ENCODE measurements at places on chromosomes 3 and 15.

GRCh38 chr3:119098003-119098402 lies 48.0 kb upstream of the TEX55 start:
- DNase-seq, result no peak

GRCh38 chr3:147705651-147706051 lies 296.5 kb downstream of the ZIC1 start:
- no peak for DNase-seq

DNA sequence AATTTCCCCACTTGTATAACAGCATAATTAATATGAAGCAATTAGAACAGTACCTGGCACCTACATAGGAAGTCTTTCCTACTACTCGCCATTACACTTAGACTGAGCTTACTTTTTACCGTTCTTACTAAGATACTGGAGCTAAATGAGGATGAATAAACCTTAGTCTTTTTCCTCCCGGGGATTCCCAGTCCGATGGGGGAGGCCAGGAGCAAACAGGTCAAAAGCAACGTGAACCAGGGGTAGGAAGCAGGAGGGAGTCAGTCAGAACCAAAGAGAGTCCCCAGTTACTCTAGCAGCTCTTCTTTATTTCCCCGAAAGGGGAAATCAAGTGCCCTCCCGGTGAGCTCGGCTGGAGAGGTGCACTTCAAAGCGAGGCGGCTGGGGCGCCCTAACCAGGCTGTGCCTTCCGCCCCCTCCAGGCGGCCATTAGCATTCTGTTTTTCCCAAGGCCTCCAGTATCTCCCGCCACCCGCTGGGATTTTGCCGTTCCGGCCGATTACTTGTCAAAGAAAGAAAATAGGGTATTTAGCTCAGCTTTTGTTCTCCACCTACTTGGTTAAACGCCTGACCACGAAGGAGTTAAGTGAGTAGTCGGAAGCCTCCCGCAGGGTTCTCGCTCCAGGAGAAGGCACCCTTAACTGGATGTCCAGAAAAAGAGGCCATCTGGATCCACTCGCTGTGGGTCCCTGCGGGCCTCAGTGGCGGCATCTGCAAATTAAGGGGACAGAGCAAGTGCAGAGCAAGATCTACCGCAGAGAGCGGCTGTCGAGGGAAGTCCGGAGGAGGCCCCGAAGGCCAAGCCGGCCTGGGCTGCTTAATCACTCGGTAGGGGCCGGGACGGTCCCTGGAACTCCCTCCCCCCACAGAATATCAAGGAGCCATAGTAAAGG lies 6.3 kb upstream of the EOMES start:
- peak; percentile 39 for DNase-seq

- DNase-seq, result no peak
Measured at GRCh38 chr3:69761896-69762767, 22.9 kb downstream of the MITF start.

GRCh38 chr15:98202256-98202655 lies 241.8 kb downstream of the ARRDC4 start:
- no peak for DNase-seq

GRCh38 chr3:141878326-141878725 lies 1.9 kb downstream of the ATP1B3 start:
- no peak for DNase-seq

- DNase-seq, result no peak
Measured at GRCh38 chr3:183370391-183370790, 58.0 kb downstream of the MCF2L2 start.

GRCh38 chr15:99925661-99926461 lies 192.6 kb upstream of the LYSMD4 start:
- DNase-seq, result no peak

- DNase-seq, result no peak
Measured at GRCh38 chr15:67768313-67768977, 56.9 kb upstream of the SKOR1 start.

GRCh38 chr15:51759557-51760070 lies 8.2 kb downstream of the TMOD2 start:
- peak; percentile 24 for DNase-seq

DNA sequence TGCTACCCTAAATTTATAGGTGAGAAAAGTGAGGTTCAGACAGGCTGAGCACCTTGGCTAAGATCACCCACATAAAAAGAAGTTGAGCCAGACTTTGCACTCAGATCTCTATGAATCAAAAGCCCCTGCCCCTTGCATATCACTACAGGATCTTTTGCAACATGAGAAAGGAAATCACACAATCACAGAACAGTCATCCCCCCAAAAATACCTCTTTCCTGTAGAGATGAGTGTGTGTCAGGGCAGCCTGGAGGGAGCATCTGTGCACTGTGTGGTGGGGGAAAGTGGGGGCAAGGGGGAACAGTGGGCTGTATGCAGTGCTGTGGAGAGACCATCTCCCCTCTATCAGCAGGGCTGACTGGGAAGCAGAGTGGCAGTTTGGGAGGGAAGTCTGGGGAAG lies 46.6 kb downstream of the EPHB3 start:
- DNase-seq, result no peak

DNA sequence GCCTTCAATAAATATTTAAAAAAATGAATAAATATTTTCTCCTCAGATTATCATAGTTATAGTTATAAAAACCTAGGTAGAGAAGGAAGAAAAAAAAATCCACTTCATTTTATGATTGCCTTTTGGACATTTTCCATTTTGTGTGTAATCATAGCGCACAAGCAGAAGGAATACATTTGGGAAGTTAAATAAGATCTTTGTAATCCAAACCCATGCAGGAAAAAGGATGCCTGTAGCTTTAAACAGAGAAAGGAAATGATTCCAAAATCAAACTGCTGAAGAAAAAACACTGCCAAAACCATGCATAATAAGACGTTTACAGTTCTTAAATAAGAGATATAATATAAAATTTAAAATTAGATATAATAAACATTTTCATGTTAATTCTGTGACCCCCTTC lies 7.4 kb upstream of the CCDC54 start:
- DNase-seq, result no peak

DNA sequence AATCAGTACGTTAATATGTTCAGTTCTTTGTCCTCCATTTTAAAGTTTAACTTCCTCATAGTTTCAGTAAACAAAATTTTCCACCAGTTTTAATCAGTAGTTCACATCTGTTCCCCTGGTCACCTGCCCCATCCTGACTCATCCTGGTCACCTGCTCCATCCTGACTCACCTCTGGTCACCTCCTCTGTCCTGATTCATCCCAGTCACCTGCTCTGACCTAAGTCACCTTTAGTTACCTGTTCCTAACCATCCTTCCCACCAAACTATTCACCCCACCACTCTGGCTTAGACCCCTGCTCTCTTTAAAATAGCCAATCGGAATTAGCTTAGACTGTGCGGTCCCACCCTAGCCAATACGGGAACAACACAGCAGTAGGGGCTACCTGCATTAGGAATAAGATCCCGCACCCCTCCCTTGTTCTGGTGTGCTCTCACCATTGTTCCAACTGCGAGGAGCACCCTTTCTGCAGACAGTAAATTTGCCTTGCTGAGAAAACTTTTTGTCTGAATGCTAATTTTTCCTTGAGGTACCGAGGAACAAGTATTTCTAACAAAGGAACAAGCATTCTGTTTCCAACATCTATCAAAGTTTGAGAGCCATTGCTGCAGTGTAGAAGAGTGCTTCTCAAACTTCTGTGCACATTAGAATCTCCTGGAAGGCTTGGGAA lies 169.3 kb downstream of the ADAMTS17 start:
- DNase-seq, result no peak

DNA sequence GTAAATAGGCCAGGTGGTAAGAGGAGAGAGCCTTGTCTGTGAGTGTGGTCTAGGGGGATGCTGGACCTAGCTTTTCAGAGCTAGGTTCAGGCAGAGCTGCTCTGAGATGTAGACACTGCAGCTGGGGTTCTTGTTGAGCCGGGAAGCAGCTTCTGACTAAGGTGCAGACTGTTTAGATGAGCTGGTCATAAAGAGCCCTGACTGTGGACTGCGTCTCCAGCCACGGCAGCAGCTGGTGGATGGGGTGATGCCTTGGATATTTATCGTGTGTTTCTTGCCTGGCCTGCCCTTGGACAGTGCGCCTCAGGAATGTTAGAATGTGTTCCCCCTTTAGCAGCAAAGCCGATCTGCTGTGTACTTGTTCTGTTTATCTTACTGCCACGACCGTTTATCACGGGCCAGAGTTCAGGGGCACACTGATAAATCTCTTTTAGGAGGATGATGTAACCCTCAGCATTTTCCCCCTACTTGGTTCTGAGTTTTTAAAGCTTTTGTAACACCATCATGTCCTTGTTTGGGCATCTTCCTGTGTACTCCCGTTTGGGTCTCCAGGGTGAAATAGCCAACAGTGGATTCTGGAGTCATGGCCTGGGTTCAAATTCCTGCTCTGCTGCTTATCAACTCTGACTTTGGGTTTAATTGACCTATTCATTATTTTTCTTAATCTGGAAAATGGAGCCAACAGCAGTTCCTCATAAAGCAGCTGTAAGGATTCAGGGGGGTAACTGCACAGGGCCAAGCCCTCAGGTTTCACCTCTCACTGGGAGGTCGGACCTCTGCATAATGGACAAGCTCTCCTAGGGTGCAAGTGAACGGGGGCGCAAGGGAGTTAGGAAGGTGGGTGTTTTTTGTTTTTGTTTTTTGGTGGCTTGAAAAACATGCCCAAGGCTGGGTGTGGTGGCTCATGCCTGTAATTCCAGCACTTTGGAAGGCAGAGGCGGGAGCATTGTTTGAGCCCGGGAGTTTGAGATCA lies 51.4 kb downstream of the FLNB start:
- DNase-seq, result no peak

DNA sequence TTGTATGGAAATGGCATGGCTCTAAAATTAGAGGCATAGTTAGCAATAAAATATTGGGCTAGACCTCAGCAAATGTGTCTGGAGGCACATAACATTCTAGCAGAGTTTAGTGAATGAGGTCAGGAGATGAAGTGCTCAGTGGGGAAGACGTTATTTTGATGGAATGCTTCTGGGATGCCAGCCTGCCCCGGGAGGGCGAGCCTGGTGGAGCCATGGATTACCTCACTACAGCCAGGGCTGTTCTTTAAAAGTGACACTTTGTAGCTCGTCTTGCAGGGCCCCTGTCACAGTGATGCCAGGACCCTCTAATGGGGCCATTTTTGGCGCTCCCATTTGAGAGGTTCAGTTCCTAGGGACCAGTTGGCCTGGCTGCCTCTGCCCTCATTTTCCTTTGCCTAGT lies 48.5 kb downstream of the PXYLP1 start:
- no peak for DNase-seq

- no peak for DNase-seq
Measured at GRCh38 chr3:10292505-10293419, at the start of gene GHRL. TSS of gene GHRL (minus strand) at chr3:10292947. CDS start at chr3:10290180, 2,767 bp downstream.

- peak; percentile 45 for DNase-seq
Measured at GRCh38 chr15:45185069-45185779, 2.5 kb downstream of the SHF start.

- no peak for DNase-seq
Measured at GRCh38 chr3:142910280-142910679, 21.4 kb upstream of the PCOLCE2 start.

GRCh38 chr3:127065561-127066290 lies 82.8 kb downstream of the PLXNA1 start:
- DNase-seq, result no peak

DNA sequence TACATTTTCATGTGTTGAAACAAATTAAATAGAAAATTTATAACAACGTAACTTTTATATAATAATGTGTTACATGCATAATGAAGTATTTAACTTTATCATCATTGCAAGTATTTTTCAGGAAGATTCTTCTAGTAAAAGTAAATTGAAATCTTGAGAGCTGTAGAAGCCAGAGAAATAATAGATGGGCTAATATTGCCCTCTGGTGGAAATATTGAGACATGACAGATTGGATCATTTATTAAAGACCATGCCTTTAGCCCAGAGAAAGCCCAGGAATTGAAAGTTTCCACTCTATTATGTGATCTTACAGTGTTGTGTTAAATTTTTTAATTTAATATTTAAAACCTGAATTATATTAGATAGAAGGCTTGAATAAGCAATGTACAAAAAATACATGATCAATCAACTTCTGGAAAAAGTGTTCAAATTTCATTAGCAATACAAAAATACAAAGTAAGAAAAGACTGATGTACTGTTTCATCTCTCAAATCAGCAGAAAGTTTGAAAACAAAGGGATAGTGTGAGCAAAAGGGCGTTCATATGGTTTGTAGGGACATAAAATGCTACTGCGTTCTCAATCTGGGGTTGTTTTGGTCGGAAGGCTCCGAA lies 52.7 kb upstream of the SPTSSB start:
- peak; percentile 68 for DNase-seq

- DNase-seq, result no peak
Measured at GRCh38 chr3:147987549-147987948, 578.4 kb downstream of the ZIC1 start.

DNA sequence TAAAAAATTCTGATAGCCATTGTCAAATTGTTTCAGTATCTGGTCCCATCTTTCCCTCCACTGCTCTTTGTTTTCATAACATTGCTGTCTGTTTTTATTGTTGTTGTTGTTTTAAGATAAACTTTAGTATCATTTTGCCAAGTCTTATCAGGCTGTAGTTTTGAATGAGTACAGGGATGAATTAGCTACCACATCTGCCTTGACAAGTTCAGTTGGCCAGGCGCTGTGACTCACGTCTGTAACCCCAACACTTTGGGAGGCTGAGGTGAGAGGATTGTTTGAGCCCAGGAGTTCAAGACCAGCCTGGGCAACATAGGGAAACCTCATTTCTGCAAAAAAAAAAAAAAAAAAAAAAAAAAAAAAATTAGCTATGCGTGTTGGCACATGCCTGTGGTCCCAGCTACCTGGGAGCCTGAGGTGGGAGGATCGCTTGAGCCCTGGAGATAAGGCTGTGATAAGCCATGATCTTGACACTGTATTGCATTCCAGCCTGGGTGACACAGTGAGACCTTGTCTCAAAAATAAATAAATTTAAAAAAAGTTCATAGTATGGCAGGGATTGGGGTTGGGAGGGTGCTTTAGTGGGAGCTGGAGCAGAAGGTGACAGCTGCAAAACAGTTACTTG lies 8.3 kb upstream of the ANKDD1A start:
- DNase-seq, result no peak

DNA sequence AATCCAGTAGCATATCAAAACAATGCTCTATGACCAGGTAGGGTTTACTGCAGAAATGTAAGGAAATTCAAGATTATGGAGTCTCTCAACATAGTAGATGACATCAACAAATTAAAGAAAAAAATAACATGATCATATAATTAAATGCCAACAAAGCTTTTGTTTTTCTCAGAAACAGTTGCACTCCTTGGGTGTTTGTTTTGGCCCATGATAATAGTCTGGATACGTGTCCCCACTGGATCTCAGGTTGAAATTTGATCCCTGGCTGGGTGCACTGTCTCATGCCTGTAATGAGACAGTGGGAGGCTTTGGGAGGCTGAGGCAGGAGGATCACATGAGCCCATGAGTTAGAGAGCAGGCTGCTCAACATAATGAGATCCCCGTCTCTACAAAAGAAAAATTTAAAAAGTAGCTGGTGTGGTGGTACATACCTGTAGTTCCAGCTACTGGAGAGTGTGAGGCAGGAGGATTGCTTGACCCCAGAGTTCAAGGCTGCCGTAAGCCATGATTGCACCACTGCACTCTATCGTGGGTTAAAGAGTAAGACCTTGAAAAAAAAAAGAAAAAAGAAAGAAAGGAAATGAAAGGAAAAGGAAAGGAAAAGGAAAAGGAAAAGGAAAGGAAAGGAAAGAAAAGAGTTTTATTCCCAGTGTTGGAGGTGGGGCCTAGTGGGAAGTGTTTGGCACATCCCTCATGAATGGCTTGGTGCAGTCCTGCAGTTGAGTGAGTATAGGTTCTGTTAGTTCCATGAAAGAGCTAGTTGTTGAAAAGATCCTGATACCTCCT lies 53.3 kb upstream of the FOXB1 start:
- no peak for DNase-seq

- peak; percentile 13 for DNase-seq
Measured at GRCh38 chr15:70559265-70560239, 203.8 kb downstream of the UACA start.

Measured in NCI-H82 (cell line).